Spleen (tissue), 13 donors: ENCODE measurements at places on chromosomes 3 and 15.

DNA sequence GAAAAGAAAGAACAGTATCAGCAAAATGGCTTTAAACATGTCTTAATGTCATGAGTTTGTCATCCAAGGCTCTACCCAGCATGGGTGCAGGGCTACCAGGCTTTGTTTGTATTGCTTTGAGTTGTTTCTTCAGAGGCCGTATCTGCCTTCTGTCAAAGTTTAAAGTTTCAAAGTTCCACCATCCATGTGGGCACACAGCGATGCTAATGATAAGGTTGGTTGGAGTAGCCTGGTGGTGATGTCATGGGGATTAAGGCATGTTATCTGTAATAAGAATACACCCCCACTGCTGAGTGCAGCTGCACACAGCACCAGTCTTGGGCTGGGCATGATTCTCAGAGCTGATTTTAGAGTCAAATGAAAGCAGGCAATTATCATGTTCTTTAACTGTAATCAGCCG, 72.0 kb upstream of the LRTM1 start:
- no peak for DNase-seq

DNA sequence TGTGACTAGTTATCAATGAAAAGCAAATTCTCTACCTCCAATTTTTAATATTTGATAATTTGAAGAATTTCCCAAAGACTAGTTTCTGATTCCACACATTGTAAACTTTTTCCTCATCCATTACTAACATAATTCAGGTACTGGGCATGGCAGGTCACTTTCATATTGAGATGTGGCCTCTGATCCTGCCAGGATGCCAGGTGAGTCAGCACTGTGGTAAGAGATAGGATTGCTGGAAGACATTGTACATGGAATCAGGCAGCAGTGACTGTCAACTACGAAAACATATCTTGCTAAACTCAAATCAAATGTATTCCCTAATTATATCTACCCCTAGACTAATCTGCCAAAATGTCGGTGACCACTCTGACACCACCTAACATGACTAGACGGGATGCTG, 33.2 kb upstream of the POU1F1 start:
- DNase-seq: no peak

DNA sequence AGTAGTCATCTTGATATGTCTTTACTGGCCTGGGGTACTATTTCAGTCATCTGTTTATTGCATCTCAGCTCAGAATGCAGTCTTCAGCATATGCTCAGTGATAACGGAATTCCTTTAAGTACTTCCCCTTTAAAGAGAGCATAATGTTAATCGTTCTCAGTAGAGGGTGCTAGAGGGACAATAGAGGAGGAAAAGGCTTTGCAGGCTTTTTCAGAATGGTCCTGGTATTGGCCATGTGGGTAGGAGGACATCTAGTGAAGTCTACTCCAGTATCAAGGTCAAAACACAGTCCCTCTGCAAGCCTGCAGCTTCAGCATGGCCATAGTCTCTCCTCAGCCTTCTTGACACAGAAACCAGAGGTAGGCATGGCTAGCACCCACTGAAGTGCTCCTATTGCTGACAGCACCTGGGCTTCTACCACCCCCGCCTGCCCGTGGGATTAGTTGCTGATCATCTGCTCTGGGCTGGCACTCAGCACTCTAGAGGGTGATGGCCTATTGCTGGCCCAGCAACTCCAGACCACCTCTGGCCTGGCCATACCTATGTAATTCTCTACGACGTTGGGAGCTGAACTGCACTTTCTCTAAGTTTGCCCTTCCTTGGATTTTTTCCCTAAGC, 65.4 kb downstream of the KCNH8 start:
- peak; percentile 58 for DNase-seq

GRCh38 chr3:182349951-182350517, 443.3 kb upstream of the ATP11B start:
- no peak for DNase-seq

DNA sequence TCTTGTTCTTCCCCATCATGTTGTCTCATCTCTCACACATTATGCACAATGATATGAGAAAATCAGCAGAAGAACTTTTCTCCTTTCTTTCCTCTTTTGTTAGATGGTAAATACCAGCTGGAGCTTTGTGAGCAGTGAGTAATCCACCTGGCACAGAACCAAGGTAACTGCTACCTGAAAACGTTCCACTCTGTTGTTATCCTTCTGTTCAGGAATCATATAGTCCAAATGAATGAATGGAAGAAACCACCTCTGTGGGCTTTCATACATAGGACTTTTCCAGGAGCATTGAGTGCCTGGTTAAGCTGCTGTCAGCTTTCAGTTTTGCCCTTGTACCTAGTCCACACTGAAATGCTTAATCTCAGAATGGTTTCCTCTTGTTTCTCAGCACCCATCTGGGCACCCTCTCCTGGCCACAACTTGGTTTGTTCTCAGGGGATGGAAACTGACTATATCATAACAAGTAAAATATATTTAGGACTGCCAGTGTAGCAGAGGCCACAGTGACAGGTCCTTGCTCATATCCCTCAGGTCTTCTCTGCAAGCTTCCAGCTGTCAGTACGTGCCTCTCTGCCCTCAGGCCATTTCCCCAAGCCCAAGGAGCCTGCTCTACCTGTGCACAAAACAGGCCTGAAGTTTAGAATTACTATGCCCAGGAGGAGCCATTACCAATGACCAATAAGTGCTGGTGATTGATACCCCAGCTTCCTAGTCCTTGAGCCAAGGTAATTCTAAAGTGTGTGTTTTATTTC, 23.5 kb upstream of the SLC4A7 start:
- no peak for DNase-seq

- no peak for DNase-seq
Observed at GRCh38 chr3:151707216-151707615, 26.5 kb upstream of the AADACL2 start.

DNA sequence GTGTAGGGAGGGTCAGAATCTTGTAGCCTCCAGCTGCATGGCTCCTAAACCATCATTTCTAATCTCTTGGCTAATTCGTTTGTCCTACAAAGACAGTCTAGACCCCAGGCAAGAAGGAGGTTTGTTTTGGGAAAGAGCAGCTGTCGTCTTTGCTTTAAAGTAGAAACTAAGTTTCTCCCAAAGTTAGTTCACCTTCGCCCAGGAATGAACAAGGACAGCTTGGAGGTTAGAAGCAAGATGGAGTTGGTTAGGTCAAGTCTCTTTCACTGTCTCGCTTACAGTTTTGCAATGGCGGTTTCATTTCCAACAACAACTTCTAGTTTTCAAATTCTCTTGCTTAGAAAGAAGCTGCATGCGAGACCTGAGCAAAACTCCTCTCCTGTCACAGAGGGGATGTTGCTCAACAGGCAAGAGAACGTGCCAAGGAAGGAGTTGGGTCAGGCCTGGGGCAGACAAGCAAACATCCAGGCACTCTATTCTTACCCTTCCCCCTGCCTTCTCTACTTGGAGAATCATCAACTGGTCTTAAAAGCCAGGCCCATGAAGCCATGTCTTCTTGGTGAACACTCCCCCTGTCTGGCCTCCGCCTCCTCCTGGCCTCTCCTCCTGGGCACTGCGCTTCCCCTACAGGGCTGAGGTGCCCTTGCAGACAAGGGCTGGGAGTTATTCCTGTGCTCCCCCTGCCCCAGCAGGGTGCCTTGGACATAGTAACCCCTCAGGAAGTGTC, 57.6 kb downstream of the TMEM44 start:
- DNase-seq: no peak

DNA sequence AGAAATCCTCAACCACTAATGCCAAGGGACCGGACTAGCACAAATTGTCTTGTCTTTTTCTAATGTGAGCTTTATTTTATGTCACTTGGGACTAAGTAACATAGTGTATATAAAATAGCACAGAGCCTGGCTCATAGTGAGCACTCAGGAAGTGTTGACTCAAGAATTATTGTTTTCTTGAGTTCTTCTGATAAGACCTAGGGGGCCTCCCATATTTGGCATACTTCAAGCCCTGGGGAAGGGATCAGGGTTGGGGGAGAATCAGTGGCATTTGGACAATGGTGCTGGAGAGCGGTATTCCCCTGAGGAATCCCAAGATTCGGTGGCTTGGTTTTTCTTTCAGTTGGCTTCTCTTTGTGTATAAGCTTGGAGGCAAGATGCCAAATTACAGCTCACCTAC, 19.4 kb downstream of the ZNF80 start:
- DNase-seq: no peak

- DNase-seq: peak; percentile 55
Observed at GRCh38 chr15:99057697-99058420, 47.0 kb upstream of the SYNM start.

GRCh38 chr15:54559405-54560069, 581.3 kb downstream of the UNC13C start:
- no peak for DNase-seq

GRCh38 chr3:187342255-187342654, 25.9 kb upstream of the RTP4 start:
- DNase-seq: no peak

GRCh38 chr15:51878446-51879386, 49.3 kb downstream of the TMOD3 start:
- no peak for DNase-seq

GRCh38 chr15:57456559-57456958, 80.3 kb downstream of the CGNL1 start:
- no peak for DNase-seq

DNA sequence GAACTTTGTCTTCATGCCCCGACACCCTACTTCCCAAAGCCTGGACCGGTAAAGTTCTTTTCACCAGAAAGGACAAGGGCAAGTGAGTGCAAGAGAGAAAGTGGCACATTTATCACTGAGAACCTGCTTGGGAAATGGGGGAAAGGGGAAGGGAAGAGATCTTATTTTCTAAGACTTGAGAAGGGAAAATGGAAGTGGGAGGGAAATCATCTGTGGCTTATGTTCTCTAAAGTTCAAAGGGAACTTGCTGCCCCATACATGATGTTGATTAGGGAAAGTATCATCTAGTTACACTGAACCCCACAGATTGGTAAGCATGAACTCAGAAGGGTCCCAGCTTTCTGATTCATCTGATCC, 199.5 kb upstream of the LPP start:
- DNase-seq: no peak

DNA sequence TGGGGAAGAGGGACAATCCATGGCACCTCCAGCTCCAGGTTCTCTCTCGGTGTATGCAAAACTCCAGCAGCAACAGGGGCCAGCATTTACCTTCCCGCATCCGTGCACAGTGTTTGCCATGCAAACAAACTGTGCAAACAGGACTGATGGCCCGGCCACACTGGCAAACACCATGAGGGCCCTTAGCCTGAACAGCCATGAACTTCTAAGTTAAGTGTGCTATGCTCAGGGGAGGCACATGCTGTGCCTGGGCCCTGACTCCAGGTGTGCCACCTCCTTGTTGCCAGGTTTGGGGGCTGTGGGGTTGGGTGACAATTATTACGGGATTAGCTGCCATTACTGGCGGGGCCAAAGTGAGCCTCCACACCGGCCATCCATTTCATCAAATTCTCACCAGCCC, 57.5 kb downstream of the CACNA2D2 start:
- no peak for DNase-seq

DNA sequence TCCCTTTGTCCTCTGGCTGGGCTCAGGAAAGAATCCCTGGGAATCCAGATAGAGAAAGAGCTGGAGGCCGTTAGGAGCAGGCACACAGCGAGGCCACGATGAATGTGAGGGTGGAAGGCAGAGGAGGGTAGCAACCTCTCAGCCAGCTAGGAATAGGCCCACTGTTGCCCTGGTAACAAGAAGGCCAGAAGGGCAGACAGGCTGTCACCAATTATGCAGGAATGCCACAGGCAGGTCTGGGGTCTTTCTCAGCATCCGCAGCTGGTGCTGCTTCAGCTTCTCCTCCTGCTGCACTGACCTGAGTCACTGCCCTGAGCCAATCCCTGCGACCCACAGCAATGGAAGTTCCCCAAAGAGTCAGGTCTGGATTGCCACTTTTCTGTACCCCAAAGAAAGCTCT, 62.8 kb upstream of the C3orf80 start:
- no peak for DNase-seq

- DNase-seq: peak; percentile 25
Observed at GRCh38 chr15:84898761-84899160, 14.3 kb downstream of the SLC28A1 start.

DNA sequence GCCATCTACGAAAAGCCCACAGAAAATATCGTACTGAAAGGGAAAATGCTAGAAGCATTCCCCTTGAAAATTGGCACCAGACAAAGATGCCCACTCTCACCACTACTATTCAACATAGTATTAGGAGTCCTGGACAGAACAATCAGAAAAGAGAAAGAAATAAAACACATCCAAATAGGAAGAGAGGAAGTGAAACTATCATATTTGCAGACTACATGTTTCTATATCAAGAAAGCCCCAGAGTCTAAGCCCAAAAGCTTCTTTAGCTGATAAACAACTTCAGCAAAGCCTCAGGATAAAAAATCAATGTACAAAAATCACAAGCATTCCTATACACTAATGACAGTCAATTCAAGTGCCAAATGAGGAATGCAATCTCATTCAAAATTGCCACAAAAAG, 15.6 kb downstream of the OR5K3 start:
- DNase-seq: no peak

- no peak for DNase-seq
Observed at GRCh38 chr3:155805204-155805801, 775 bp downstream of the C3orf33 start.

DNA sequence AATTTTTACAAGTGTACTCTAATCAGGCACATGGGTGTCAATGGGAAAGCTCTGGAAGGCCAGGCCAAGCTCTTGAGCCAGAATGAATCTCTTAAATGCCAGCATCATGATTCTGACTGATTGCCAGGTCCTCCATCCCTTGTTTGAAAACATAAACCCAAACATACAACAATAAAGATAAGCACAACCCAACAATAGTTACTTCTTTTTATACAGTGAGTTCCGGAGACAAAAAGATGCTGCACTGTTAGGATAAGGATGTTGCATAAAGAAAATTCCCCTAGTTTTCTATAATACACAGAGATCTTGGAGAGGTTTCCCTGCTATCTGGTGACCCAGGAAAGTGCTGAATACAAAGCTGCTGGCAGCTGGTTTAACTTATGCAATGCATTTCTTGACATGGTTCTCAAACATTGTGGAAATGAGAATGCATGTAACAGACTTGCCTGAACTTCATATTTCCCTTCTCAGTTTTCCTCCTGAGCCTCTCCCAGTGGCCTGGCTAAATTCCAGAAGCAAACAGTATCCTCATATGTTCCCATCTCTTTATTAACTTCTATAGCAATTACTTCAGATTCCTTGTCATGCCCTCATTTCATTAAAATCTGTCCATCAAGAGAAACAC, 180.1 kb upstream of the PRICKLE2 start:
- no peak for DNase-seq

GRCh38 chr3:104066658-104067057, 1300.1 kb upstream of the ALCAM start:
- no peak for DNase-seq

GRCh38 chr3:187522293-187522692, 147.9 kb downstream of the SST start:
- no peak for DNase-seq

- no peak for DNase-seq
Observed at GRCh38 chr3:190192087-190192486, 71.4 kb upstream of the P3H2 start.

GRCh38 chr15:87757084-87757483, 499.5 kb downstream of the NTRK3 start:
- no peak for DNase-seq

GRCh38 chr3:152452318-152452717, 183.6 kb downstream of the MBNL1 start:
- no peak for DNase-seq

- no peak for DNase-seq
Observed at GRCh38 chr3:177445549-177445948, 248.3 kb upstream of the TBL1XR1 start.
